ENCODE measurements at places on chromosomes 7 and 10.
A peak's percentile ranks its signal among the peaks of the same experiment; 100 is the strongest.

DNA sequence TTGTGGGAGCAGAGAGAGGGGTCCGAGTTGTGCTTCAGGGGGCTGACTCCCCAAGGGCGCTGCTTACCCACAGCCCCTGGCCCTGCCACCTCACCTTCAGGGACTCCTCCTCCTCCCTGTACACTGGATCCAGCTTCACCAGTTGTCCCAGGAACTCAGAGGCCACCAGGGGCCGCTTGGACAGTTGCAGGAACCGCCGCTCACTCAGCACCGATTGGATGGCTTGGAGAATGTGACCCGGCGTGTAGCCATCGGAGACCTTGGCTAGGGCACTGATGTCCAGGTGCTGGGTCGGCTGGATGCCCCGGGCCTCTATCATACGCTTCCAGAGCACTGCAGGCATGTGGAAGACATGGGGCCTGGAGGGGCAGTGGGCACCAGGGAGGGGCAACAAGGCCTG, 4.5 kb upstream of the ASB10 start:
- DNase-seq, result no peak

GRCh38 chr7:98202367-98203195, 8.7 kb upstream of the BHLHA15 start:
- no peak for DNase-seq

DNA sequence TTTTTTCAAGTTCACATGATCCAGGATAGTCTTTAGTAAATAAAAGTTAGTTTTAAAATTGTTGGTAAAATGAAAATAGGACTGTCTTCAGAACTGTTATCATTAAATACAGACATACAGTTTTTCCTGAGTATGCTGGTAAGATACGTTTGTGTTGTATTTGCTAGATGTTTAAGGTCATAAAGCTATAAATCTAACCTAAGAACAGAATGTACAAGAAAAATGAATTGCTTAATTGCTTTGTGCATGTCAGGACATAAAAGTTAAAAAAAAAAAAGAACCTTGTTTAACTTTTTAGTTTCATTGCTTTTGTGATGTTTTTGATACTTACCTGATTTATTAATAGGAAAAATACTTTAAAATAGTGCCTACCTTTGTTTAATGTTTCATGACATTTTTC, 29.2 kb upstream of the CLDN4 start:
- DNase-seq, result no peak

DNA sequence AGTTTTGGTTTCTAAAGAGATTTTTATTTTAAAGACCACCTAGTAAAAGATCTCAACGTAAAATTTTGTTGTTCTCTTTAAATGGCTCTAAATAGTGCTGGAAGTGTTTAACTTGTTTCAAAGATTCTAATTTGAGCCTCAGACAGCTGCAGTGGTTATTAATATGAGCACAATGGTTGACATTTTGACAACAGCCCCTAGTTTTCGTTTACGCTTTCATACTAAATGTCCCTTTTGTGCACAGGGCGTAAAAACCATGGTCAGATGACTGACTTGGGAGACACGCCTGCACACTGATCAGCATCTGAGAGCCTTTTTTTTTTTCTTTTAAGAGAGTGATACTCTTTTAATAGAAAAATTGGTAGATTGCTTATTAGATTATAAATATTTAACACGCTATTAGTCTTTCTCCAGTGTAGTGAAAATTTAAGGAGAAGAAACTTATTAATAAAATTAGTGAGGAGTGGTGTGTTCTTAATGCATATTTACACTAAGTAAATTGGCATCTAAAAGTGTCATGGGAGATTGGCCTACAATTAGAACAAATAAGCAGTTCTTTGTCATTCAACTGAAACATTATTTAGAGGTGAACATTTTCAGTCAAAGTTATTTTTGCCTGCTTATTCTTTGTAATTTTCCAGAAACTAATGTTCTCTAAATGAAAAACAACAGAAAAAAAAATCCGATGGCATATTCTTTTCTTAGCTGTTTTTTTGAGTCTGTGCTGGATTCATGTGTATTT, 182.8 kb upstream of the PHYHIPL start:
- DNase-seq, result no peak

DNA sequence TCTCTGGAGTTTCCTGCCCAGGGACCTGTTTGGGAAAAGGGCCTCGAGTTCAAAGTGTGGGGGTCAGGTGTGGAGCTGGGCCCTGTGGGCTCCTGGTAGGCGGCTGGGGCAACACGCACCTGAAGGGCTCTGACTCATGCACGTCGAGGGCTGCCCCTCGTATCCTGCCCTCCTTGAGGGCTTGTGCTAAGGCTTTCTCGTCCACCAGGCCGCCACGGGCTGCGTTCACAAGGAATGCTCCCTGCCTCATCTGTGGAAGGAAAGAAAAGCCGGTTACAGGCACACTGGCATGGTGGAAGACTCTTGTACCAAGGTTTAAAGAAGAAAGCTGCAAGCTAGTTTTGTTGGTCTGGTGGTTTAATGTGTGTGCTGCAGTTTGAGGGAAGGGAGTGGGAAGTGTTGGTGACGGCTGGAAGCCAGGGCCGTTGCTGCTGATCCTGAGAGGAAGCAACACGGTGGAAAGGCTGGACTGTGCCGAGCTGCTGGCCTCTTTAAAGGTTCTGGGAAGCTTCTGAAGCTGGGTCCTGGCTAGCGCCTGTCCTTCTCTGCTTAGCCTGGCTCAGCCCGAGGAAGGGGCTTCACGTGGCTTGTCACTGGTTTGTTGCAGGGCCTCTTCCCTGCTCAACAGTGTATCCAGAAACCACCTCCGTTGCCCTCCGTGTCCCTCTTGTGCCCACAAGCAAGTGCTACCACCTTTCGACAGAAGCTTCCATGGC, 52.0 kb downstream of the ZRANB1 start:
- DNase-seq, result no peak

DNA sequence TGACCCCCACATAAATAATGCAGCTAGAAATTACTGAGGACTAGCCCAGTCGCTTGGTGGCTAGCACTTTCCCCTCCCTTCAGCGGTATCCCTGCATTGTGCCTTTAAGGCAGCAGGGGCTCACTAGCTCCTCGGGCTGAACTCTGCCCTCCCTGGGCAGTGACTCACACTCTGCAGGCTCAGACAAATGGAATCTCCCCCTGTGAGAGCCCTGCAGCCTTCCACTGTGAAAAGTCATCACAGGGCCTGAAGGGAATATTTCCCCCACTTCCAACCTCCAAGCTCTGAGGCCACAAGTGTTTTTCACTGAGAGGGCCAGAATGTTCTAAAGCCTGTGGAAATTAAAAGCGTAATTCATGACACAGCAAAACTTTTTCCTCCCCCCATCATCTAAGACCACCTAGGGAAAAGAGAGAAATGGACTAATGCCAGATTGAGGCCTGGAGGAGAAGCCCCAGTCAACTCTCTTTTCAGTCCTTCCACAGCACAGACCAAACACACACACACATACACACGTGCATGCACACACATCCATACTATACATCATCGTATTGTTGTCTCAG, 93.6 kb upstream of the COL1A2 start:
- peak; percentile 40 for DNase-seq

DNA sequence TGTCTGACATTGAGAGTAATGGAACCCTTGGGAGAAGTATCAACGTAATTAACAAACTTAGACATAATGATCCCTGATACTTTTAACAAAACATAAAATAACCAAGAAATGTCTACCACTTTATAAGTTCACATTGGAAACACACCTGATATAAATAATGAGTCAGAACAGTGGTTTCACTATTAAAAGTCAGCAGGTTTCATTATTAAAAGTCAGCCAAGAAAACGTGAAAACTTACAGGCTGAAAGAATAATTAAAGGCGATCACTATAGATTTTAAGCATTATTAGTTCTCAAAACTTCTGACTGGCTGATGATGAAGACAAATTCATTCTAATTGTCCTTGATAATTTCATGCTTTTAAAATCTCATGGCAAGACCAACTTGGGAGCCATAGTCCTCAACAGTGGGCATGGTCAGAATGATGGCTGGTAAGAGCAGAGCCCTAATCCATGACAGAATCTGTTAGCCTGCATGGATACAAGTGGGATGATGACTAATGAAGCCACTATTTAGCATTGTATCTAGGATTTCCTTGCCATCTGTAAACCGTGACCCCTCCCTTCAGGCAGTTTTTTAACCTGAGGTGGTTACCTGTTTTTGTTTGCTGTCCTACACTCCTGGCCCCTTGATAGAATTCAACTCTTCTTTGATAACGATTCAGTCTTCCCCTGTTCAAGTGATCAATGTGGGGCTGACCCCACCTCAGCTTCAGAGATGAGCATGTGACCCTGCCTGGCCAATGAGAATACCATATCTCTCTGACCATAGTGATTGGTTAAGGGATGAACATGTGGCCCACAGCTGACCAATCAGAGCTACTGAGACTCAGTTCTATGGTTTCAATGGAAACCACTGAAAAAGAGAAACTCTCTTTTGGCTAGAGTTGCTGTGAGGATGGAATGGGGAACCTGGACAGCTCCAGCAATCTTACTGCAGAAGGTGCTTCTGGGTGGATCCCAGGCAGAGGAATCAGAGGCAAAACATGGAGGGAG, 151.0 kb downstream of the PLPP4 start:
- DNase-seq, result no peak

- no peak for DNase-seq
Measured at GRCh38 chr10:34291466-34292193, 523.5 kb downstream of the PARD3 start.

DNA sequence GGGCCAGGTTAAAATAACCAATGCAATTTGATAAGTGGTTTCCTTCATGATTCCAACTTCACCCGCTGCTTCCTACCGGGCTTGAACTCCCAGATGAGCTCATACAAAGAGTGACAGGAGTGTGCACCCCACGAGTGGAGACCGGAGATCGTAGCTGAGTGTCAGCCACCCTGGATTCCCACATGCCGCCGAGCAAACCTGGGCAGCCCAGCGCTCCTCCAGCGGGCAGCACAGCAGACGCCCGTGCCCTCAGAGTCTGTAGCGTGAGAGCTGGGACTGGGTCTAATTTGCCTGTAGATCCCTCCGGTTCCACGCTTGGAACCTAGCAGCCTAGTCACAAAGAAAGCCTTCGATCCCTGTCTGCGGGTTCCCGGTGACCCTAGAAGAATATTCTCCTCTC, 476.1 kb upstream of the MGMT start:
- no peak for DNase-seq

DNA sequence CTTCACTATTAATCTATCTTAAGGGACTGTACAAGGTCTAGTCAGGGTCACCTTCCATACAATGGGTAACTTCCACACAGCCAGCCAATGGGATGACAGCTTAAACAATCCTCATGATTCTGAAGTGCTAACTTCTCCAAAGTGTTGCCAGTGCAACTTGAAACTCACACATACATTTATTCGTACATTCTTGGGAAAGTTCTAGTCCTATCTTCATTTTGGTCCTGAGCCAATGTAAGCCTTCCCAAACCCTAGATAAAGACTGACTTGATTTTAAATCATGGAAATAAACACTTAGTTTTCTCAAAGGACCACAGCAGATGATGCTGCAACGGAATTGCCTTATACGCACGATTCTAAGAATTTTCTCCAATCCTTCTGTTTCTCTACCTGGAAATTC, 117.5 kb upstream of the COL1A2 start:
- DNase-seq, result no peak

GRCh38 chr7:27693794-27694193, 31.1 kb upstream of the HIBADH start:
- DNase-seq, result no peak

GRCh38 chr10:34908481-34908880, 93.4 kb upstream of the PARD3 start:
- DNase-seq, result no peak

GRCh38 chr7:494906-495305, 24.7 kb downstream of the PDGFA start:
- no peak for DNase-seq

GRCh38 chr10:653991-654646, 35.3 kb downstream of the DIP2C start:
- no peak for DNase-seq

DNA sequence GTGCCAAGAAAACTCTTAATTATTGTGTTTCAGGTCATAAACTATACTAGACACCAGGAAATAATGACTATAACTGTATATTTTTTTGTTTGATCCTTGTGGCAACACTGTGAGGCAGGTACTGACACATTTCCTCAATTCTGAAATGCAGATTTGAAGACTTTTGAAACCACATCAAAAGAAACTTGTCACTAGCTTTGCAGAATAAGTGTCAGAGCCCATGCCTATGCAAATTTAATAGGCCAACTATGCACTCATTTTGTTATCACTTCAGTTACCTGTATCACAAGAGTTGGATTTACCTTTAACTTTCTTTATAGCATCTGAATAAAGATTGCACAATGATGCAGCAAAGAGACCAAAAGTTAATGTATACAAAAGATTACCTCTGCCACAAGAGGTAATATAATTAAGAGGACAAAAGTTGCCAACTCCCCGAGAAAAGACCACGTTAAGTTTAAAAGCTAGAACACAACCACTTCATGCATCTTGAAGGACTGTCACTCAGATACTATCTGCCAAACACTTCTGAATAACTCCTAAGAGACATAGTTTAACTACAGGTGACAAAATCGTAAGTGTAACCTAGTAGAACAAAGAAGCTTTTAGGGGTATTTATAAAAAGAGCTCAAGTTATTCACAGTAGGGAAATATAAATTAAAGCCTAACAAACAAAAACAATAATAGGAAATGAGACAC, 80.5 kb downstream of the ELAPOR2 start:
- no peak for DNase-seq

GRCh38 chr10:28845009-28845682, 167.8 kb downstream of the BAMBI start:
- no peak for DNase-seq

- no peak for DNase-seq
Measured at GRCh38 chr7:155470686-155471638, 13.0 kb downstream of the EN2 start.

- DNase-seq, result no peak
Measured at GRCh38 chr7:158013085-158013668, 574.4 kb downstream of the PTPRN2 start.

DNA sequence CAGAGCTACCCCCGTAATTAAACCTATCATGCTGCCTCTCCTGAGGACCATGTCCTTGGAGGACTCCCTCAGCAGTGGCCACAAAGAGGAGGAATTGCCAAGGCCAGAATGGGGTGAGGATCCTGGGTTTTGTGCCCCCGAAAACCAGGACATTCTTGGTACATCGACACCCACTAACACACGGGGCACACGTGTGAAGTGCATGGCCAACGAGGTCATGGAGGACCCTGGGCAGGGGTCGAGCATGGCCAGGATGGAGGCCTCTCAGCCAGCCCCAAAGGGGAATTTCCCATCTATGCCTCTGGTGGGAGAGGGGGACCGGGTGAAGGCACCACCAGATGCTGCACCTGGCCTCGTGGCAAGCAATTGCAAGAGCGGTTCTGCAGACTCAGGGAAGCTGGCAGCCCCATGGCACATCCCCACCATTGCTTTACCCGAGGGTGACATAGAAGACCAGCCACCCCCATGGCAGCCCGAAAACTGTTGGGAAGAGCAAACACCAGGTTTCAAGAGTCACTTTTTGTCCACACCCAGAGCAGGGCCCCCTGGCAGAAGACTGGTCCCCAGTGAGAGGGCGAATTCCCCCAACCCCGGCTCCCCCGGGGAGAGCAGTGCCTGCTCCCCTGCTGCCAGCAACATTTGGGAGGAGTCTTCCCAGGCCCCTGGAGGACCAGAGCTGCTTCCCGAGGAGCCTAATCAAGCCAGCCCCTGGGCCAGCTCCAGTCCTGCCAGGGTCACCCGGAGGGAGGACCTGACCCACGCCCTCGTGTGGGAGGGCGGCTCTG, 26.4 kb downstream of the C10orf71 start:
- DNase-seq, result no peak

GRCh38 chr10:87818505-87819288, 671 bp upstream of the ATAD1 start:
- DNase-seq, result no peak
